ENCODE measurements at places on chromosomes 2 and 18.

DNA sequence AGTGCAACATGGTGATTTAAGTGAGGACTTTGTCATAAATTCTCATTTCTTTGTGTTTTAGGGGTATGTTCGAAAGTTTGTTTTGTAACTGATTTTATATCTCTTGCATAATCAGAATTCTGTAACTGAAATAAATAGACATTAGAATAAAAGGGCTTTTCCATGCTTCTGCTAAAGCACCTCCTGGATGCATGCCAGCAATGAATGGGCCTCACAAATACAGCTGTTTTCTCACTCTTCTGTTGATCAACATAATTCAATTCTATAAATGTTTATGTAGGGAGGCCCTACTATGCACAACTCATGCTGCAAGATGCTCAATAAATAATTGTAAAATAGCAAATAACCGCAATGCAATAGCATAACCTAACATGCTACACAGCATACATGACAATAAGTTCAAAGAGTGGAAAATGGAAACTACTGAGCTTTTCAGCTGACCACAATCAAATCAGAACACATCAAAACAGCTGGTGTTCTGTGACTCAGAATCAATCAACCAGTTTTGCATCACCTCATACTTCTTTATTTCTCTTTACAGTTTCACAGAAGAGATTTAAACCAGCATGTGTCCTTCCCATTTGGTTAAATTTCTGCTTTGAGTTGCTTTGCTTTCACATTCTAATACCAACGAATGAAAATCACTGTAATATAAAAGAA is 11.0 kb downstream of the CDH7 start:
- no peak for DNase-seq

- DNase-seq = peak; percentile 66
Observed at GRCh38 chr18:58993260-58993659, 128.6 kb downstream of the ZNF532 start.

- DNase-seq = peak; percentile 40
Observed at GRCh38 chr18:24913507-24914170, 438.3 kb downstream of the ZNF521 start.

- DNase-seq = peak; percentile 87
Observed at GRCh38 chr2:64770781-64771334, 117.1 kb upstream of the SERTAD2 start.

DNA sequence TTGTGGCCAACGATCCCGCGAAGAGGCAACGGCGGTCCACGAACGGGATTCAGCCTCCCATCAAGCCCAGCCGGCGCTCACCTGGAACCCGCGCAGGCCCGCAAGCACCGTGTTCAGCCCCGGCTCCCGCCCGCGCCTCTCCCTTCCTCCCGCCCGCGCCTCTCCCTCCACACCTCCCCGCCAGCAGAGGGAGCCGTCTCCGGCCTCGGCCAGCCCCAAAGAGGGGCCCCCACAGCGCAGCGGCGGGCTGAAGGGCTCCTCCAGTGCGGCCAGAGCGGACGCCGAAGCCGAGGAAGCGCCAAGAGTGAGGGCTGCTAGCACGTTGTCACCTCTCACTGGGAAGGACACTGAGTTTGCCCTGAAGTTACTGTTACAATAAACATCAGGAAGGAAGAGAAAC is 55.3 kb upstream of the LAPTM4A start:
- no peak for DNase-seq

DNA sequence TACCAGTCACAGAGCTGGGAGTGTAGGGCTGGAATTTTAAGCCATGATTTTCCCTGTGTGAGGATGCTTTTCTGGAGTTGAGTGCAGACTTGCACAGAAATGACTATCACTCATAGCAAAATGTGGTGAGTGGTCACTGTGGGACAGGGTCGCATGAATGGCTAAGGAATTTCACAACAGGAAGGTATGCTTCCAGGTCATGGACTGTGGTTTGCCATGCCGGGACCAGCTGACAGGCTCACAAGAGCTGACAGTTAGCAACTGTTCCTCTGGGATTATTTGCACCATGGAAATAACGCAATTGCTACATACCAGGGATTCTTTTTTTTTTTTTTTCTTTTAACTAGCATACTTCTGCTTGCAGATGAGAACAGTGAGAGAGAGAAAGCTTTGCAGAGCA is 3.8 kb upstream of the UXS1 start:
- peak; percentile 89 for DNase-seq

GRCh38 chr2:40304340-40304739 is 147.6 kb downstream of the SLC8A1 start:
- no peak for DNase-seq

DNA sequence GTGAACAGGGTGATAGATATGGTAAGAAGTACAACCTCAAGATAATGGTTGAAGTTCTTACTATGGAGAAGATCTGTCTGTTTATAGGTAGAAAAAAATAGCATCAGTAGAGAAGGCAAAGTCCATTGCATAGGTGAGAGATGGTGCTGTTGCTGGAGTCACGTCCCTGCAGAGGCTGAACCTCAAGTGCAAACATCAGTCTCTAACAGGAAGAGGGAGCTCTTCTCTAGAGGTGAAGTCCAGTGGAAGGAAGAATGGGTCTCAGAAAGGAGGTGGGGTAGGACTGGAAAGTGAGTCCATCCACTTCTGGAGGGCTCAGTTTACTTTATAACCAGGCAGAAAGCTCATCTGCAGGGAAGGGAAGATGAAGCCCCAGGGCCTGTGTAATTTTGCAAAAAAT is 337.7 kb downstream of the MEIS1 start:
- no peak for DNase-seq

Measured in GM03348 (cell line).